ENCODE measurements at places on chromosomes 5 and 9. TPM values are rescaled to one million over a fixed set of nuclear protein-coding genes. Genes with fewer than 3 reads are reported as not detected.

FOXD1 gene
- 0.53 TPM for total RNA-seq

PPP3R2 gene
- not detected for total RNA-seq

FIBCD1 gene
- total RNA-seq: 2.8 TPM

C9orf50 gene
- total RNA-seq: not detected

CDH9 gene
- total RNA-seq: not detected

TMEM174 gene
- total RNA-seq: not detected

ZNF658 gene
- 1.4 TPM for total RNA-seq
